ENCODE measurements at places on chromosomes 2 and 18.

GRCh38 chr2:18911416-18911815 is 322.0 kb upstream of the NT5C1B start:
- no peak for DNase-seq

DNA sequence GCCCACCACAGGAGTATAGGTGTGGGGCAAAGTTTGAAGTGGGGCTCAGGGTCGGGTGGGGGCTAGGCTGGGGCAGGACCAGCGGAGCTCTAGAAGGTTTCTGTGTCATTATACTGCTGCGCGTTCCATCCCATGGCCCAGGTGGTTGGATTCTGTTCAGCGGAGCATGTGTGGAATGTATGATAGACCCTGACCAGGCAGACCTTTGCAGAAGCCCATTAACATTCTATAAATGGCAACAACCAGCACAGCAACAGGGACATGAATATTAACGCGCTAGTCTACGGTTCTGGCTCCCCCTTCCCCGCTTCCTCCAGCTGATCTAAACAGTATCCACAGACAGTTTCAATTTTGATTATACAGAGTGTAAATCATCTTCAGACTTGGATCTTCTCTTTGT is 4.1 kb upstream of the PRKCE start:
- no peak for DNase-seq

DNA sequence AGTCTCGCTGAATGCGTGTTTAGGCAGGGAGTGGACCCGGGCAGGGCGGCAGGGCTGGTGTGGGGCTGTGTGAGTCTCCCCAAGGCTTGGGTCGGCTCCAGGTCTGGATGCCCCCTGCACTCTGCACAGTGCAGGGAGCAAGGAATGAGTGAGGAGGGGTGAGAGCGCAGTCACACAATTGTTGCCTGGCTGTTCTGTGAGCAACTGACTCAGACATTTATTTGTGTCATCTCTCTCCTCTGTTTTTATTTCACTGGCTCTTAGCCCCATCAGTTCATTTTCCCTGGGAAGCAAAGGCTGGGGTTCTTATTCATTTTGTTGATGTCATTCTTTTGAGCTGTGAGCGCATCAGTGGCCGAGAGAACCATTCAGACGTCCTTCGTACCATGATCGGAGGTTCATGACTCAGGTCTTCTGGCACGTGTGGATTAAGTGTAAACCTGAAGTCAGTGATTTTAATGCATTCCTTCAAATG is 61.1 kb downstream of the GATA6 start:
- DNase-seq: no peak

DNA sequence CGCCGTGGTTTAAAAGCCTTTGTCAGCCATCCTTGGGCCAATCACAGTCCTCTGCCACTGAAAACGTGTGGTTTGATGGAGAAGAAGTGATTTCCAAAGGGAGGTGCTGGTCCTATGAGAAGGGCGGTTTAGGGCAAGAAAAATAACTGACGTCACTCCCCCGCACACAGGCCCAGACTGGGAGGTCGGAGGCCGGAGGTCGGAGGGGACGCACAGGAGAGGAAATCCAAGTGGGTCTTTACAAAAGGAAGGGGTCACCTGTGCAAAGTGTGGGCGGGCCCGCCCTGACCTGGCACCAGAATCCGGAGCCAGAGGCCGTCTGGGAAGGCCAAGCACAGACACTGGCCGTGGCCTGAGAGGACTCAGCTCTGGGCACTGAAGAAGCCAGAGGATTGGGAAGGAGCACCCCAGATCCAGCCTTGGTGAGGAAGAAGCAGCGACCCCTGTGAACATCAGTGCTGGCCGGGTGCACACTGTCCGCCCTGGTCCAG is 18.0 kb upstream of the KCNG2 start:
- DNase-seq: no peak

GRCh38 chr2:205837663-205838062 is 155.4 kb downstream of the NRP2 start:
- DNase-seq: no peak

DNA sequence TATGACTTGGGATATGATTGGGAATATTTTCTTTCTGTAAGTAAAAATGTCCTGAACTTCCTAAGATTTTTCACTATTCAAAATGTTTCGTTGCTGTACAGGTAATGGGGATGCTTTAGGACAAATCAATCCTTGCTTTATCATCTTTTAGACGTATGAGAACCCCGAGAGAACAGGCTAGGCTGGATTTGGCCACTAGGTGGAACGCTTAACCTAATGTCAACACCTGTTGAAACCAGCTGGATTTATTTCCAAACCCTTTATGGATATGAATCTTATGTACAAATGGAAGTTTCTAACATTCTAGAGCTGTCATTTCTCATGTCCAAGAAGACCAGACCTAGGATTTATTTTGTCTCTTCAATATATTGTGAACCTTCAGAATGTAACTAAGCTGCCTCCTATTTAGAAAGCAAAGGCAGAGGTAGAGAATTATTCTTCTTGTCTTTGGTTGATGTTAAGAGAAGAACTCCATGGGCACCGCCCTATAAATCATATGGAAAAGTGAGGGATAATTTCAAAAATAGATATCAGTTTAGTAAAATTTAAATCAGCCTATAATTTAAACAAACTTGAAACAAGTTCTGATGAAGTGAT is 96.7 kb downstream of the PMAIP1 start:
- peak; percentile 91 for DNase-seq

DNA sequence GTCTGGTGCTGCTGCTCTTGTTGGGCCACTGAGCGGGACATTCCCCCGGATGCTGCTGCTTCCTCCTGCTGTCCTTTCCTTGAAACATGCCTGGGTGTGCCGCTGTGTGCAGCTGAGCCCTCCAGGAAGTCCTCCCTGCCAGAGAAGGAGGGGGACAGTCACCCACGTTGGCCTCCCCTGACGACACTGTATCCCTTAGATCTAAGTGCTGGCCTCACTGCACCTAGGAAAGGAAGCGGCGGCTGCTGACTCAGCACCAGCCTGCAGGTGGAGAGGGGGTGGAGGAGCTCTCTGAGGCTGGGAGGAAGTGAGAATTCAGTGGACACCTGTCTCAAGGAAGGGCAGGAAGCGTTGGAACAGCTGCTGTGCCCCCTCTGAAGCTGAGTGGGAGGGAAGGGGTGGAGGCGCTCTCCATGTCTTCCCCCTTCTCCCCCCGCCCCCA is 239.8 kb downstream of the HAUS1 start:
- peak; percentile 96 for DNase-seq

GRCh38 chr2:105576440-105577241 is 168.1 kb upstream of the NCK2 start:
- peak; percentile 93 for DNase-seq

DNA sequence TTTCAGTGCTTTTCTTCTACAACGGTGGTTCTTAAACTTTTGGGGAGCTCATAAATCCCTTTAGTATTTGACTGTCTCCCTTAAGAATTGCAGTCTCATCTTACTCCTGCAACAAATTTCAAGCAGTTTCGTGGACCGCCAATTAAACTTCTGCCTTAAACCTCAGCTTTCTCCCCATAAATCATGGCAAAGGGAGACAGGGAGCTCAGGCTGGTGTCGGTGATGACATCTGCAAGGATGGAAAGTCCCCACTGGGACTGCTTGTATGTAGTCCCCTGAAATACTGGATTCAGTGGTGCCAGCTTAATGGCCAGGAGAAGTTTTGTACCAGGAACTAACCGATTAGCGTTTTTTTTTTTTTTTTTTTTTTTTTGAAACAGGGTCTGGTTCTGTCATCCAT is 148.7 kb upstream of the ITGA6 start:
- no peak for DNase-seq

DNA sequence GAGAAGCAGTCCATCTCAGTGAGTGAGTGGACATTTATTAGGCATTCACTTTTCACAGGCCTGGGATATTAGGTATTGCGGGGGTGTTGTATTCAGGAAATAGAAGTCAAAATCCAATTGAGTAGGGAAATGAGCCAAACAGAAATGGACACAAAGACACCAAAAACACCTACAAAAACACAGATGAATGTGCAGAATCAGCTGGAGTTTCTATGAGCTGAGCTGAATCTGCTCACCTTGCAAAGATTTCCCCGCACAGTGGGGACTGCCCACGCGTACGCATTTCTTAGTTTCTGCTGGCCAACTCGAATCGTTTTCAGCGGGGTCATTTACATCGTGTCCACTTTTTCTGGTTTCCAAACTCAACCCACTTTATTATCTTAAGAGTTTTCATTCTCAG is 160.0 kb downstream of the BCL2 start:
- DNase-seq: no peak

DNA sequence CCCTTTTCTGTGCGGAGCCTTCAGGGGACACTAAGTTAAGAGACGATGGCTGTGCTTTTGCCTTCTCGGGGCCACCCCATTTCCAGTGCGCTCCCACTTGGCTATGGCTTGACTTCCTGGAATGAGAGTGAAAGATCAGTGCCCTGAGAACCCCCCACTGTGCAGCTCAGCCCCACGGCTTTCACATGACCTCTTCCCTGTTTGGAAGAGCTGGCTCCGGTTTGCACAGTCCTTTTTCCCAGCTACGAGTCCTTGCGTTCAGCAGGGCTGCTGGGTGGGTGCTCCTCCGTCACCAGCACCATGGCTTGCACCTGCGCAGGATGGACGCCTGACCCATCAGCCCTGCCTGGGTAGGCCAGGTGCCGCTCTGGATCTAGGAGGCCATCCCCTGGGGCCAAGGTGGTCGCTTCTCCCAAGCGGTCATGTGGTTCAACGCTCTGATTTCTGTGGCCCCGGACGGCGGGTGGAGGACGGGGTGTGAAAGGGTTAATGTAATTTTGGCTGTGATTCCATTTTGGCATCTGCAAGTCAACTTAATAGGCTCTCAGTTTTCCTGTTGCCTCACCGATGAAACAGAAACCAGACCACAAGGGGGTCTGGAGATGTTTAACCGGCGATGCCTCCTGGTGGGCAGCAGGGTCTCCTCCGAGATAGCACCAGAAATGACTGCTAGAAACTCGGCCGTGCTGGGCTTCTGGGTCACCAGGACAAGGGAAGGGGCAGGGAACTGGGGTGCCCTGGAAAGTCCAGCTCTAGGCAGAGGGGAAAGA is 113.1 kb upstream of the HAAO start:
- DNase-seq: no peak

DNA sequence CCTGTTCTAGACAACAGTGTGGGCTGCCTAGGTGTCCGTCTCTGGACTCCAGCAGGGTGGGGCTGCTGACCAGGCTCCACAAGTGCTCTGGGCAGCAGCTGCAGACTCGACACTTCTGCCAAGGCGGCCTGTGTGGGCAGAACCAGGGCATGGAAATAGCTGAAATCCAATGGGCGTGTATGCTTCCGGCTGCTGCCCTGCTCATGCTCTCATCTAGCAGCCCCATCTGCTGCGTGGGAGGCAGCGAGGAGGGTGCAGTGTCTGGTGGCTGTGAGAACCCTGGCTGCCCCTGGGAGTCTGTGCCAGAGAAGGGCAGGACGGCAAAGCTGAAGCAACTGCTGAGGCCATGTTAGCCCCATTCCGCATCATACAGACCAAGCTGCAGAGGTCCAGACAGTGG is 174.9 kb downstream of the SOX11 start:
- DNase-seq: no peak

- DNase-seq: no peak
Measured at GRCh38 chr18:33918571-33918970, 306.1 kb downstream of the NOL4 start.

- no peak for DNase-seq
Measured at GRCh38 chr18:78521136-78521535, 458.5 kb upstream of the SALL3 start.

DNA sequence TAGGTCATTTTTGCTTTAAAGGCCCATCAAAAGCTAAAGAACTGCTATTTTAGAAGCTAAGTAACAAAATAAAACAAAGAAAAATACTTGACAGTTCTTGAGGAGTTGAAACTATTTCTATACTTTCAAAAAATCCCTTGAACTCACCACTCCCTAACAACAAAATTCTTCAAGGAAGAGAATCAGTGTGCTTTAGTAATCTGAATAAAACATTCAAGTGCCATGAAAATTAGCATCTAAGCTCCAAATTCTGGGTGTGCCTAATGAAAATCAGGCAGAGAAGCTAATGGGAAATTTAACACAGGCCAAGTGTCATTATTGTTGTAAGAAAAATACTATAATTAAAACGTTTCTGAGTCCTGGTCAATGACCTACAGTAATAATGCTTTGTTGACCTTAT is 456.3 kb downstream of the ZEB2 start:
- no peak for DNase-seq

GRCh38 chr18:29181151-29181901 is 1004.4 kb upstream of the CDH2 start:
- DNase-seq: no peak

DNA sequence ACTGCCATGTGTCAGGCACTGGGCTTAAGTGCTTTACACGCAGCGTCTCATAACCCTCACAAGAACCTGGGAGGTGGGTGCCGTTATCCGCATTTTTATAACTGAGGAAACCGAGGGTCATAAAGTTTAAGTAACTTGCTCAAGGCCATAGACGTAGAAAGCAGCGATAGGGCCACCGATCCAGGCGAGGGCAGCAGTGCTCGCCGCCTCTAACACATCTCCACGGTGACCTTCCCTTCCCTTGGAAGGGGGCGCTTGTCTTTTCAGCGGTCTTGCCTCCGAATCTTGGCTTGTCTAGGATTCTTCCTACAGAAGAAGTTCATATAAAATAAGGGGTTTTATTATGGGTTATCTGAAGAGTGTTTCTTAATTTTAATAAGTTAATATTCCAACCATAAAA is 186.6 kb downstream of the GBX2 start:
- DNase-seq: no peak

DNA sequence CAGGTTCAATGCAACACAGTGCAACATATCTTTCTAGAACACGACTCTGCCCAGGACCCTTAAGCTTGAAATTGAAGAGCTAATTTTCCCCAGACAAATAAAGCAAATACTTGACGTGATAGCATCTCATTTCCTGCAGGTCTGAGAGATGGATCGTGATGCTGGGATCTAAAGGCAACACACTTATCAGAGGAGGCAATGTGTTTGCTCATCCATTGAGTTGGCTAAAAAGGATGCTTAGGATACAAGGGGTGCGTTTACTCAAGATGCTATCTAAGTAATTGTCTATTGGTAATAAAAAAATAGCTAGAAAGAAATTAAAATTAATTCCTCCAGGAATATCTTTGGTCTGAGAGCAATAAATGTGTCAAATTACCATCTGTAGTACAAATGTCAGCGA is 129.0 kb downstream of the SOCS6 start:
- peak; percentile 70 for DNase-seq

- DNase-seq: peak; percentile 44
Measured at GRCh38 chr2:212777020-212777491, 238.5 kb upstream of the ERBB4 start.

- peak; percentile 91 for DNase-seq
Measured at GRCh38 chr18:9147440-9148202, 11.0 kb downstream of the ANKRD12 start.
